ENCODE measurements at places on chromosomes 12 and 14.

DNA sequence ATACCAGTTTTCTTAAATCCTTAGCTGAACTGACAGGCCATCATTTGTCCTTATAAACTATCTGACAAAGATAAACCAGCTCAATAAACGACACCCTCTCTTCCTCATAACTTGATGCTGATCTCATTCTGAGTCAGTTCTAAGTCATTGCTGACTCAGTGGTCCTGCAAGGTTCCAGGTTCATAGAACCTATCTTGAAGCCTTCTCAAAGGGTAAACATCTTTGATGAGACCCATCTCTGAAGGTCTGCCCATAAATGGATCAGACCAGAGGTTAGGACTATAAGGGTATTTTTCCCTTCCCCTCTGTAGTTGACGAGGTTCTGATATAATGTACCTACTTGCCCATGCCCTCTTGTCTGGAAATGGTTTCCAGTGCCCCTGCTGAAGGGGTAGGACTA is 11.9 kb downstream of the NAA25 start:
- peak; percentile 77 for DNase-seq

GRCh38 chr14:69612014-69612782 is 802 bp downstream of the SUSD6 start:
- DNase-seq = peak; percentile 37

- DNase-seq = peak; percentile 87
Observed at GRCh38 chr14:74612350-74613021, 449 bp upstream of the LTBP2 start.

DNA sequence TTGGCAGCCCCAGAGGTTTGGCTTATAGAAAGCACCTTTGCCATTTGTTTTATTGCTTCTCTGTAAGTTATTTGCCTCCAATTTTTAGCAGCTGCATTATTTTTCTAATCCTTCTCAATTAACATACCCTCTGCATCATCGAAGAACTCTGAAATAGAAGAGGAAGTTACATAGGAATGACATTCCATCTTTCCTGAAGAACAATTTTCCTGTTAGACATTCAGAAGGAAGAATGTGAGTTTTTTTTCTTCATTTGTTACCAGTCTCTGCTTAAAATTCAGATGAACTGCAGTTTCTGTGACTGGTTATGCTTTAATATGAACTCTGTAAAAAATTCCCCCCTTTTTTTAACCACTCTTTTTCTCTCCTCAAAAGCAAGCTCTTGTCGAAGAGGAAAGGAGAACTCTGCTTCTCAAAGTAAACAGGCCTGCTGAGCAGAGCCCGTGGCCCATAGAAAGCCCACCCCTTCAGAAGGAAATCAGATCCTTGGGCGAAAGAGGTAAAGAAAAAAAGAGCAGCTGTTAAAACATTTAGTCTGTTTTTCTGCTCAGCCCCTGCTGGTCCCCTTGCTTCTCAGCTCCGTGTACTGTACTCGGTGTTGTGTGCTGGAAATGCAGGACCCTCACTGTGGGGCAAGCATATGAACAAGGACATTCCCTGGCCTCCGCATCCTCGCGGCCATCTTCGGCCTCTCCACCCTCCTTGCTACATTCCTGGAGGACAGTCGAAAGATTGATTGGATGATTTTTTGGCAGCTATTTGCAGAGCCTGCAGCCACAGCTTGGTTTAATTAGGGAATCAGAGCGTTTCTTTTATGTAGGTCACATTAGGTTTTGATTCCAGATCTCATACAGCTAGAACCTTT is 164.4 kb upstream of the LRIG3 start:
- DNase-seq = no peak

DNA sequence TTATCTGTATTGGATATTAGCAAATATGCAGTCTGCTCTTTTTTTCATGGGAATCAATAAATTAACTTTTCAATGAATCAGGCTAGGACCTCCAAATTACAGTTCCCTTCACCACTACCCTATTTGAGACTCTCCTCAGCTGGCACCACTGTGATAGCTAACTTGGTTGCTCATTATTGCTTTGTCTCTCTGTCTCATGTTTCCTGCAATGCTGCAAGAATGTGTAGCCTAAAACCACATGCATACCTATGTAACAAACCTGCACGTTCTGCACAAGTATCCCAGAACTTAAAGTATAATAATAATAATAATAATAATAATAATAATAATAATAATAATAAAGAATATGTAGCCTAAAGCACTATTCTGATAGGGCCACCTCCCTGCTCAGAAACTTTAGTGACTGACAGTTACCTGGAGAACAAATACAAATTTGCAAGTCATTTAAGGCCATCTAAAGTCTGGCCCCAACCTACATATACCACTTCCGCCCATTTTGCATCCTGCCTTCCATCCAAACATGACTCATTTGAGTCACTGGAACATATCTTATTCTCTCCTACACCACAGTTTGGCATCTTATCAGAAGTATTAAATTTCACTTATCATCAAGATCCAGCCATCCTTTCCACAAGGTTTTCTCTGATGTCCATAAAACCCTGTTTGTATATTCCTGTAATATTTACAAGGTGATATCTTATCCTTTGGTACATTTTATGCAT is 215.1 kb downstream of the LRRK2 start:
- no peak for DNase-seq

DNA sequence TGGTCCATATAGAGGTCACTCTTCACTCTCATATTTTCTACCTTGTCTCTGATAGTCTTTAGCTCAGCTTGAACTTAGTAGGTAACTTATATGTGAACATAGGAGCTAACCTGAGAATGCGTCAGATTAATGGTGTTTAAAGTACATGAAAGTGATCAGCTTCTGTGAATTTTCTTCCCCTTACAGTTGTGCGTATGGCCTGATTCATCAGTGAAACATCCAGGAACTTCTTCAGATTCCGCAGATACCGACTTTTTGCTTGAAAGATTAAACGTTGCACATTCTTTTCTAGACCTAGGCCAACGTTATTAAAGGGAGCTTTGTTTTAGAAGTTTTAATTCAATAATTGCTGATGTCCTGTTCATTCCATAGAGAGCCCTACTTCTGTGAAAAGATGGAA is 1945.1 kb upstream of the SEL1L start:
- DNase-seq = no peak

DNA sequence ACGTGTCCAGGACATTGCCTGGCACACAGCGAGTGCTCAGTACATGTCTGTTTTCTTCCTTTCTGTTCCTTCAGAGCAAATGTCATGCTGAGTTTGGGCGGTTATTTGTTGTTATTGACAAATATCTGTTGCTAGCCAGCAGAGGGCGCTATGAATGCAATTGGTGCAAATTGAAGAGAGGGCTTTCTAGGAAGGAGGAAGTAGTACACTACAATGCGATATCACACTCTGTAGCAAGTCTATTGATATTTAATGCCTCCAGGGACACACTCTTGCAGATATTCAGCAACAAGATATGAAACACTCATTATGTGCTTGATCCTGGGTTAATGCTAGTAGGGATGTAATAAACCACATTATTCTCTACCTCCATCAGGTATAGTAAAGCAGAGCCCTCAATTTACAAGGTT is 267.3 kb upstream of the SRRM4 start:
- peak; percentile 46 for DNase-seq

DNA sequence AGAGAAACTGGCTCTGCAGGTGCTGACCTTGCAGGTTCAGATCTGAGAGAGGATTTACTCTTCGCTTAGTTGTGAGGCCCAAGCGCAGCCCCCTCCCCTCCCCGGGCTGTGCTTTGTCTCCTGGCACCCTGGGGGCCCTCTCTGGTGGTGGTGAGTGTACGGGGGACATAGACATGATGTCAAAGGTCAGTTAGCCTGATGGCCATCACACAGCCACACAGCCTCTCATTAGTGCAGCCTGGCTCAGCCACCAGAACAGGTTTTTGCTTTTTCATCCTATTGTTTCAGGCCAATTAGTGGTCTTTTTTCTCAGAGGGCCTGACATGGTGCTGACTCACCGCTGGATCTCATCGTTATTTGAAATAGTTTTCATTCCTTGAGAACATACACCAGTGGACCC is 437.9 kb downstream of the AACS start:
- no peak for DNase-seq

Measured in LoVo (cell line).